PC-9 (cell line): ENCODE measurements at places on chromosomes 1 and 21. TPM values are rescaled to one million over a fixed set of nuclear protein-coding genes. Genes with fewer than 3 reads are reported as not detected.

TRIM17 gene
- 47.4 and 55.5 TPM in 2 replicates for total RNA-seq

LEFTY2 gene
- not detected in 2 replicates for total RNA-seq

DNAH14 gene
- total RNA-seq: 35.4 and 48.8 TPM in 2 replicates

GRCh38 chr1:76425201-76426145 lies 350.9 kb downstream of the ST6GALNAC3 start:
- DNase-seq: no peak

GRCh38 chr1:167861664-167862381 lies 52.1 kb downstream of the ADCY10 start:
- no peak for DNase-seq

GRCh38 chr21:35178827-35179226 lies 129.7 kb upstream of the RUNX1 start:
- no peak for DNase-seq
